Stimulated activated CD4-positive, alpha-beta T cell treated with anti-CD3 and anti-CD28 coated beads, Interleukin-12 subunit alpha, Interleukin-12 subunit beta, amount 100 ng/mL, for 48 hours (primary cell): ENCODE measurements at places on chromosomes 3 and 15.

GRCh38 chr3:154844863-154845262 is 235.3 kb upstream of the MME start:
- DNase-seq: no peak

- no peak for DNase-seq
Measured at GRCh38 chr3:41450416-41451231, 251.3 kb downstream of the CTNNB1 start.

DNA sequence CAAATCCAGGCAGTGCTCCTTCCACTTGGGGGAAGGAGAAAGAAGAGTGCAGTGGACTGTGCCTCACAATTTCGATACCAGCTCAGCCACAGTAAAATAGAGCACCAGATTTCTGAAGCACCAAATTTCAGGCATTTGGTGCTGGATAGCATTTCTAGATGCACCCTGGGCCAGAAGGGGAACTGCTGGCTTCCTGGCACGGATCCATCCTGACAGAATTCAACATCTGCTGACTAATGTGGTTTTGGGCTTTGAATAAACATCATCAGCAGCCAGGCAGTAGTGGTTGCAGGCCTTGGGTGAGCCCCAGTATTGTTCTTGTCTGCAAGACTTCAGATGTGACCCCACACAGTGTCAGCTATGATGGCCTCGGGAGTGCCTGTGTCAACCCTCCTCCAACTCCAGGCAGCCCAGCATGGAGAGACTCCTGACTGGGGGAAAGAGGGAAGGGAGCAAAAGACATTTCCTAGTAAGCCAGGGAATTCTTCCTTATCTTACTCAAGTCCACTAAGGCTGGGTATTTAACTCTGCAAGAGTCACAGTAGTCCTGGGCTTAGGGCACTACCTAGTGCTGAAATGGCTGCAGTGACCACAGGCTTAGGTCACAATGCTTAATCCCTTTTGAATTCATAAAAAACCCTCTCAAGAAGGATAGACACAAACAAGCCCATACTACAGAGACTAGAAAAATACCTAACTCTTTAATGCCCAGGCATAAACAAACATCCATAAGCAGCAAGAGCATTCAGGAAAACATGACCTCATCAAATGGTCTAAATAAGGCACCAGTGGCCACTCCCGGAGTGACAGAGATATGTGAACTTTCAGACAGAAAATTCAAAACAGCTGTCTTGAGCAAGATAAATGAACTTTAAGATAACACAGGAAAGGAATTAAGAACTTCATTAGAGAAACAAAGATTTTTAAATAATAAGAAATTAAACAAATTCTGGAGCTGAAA is 74.7 kb downstream of the SPATA16 start:
- no peak for DNase-seq

GRCh38 chr3:152998591-152998990 is 163.4 kb upstream of the RAP2B start:
- DNase-seq: no peak

DNA sequence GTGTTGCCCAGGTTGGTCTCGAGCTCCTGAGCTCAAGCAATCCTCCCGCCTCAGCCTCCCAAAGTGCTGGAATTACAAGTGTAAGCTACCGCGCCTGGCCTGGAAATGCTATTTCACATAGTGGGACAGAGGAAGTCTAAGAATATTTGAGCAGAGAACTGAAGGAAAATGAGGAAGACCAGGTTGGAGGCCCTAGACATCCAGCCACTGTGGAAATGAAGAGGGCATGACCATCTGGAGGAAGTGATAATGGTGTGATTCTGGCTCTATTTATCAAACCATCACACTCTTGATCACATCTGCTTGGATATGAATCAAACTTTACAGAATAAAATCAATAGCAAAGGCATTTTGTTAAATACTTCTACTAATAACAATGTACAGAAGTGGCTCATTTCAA is 65.9 kb upstream of the ARHGEF3 start:
- DNase-seq: no peak

GRCh38 chr3:174229916-174230315 is 629.2 kb upstream of the NAALADL2 start:
- DNase-seq: no peak

DNA sequence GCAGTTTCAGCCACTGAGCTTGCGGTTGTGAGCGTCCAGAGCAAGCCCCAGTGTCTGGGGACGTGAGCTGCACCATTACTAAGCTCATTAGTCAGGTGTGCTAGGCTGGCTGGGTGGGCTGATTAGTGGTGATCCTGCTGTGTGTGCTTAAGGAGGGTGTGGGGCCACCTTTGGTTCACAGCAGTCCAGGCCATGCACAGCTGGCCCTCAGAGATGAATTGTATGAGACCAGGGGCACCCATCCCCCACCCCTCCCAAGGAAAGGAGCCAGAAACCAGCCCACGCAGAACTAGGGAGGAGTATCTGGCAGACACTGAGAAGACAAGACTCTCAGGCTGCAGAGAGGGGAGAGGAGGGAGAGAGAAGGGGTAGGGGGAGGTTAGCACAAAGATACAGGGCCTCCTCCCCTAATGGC is 3.8 kb downstream of the TYRO3 start:
- no peak for DNase-seq

GRCh38 chr3:33042668-33043067 is 54.3 kb downstream of the GLB1 start:
- DNase-seq: no peak
